ENCODE measurements at places on chromosomes 2 and 18. TPM values are rescaled to one million over a fixed set of nuclear protein-coding genes. Genes with fewer than 3 reads are reported as not detected.

GRCh38 chr18:35729991-35730668 lies 148.6 kb downstream of the GALNT1 start:
- H3K4me1 ChIP-seq: no peaks in the 10 kb centered on the region
- no peaks in the 10 kb centered on the region for H3K36me3 ChIP-seq
- peaks cover 4% of the 10 kb centered on the region for H3K27me3 ChIP-seq
- no peak overlapping the region for H3K27ac ChIP-seq
- no peak overlapping the region for H3K4me3 ChIP-seq

GRCh38 chr2:207816546-207816945 lies 46.8 kb upstream of the FZD5 start:
- no peak overlapping the region for H3K4me3 ChIP-seq
- no peaks in the 10 kb centered on the region for H3K36me3 ChIP-seq
- no peak for DNase-seq
- H3K4me1 ChIP-seq: peaks cover 4% of the 10 kb centered on the region
- H3K27ac ChIP-seq: no peak overlapping the region

Gene IL1R1
- total RNA-seq: 0.70 TPM

DNA sequence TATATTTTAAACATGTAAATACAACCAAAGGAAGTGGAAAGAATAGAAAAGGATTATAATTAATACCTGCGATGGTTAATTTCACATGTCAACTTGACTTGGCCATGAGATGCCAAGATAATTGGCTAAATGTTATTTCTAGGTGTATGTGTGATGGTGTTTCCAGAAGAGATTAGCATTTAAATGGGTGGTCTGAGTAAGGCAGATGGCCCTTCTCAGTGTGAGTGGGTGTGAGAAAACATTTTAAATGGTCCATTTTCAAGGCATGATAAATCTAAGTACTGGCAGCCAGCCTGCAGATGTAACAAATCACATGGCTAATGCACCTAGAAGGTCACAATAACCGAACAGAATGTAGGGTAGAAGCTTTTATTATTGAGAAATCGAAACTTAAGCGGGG lies 99.6 kb upstream of the CDH7 start:
- H3K36me3 ChIP-seq: no peaks in the 10 kb centered on the region
- H3K4me1 ChIP-seq: no peaks in the 10 kb centered on the region
- H3K4me3 ChIP-seq: no peak overlapping the region
- H3K27ac ChIP-seq: no peak overlapping the region

- H3K27me3 ChIP-seq: peaks cover 32% of the 10 kb centered on the region
- DNase-seq: no peak
- no peak overlapping the region for H3K4me3 ChIP-seq
- peaks cover 24% of the 10 kb centered on the region for H3K4me1 ChIP-seq
- no peak overlapping the region for H3K27ac ChIP-seq
- no peaks in the 10 kb centered on the region for H3K36me3 ChIP-seq
These were observed 179.7 kb downstream of the ANAPC1 start for GRCh38 chr2:111704246-111704645.

GRCh38 chr18:55402731-55403405 lies 185.1 kb downstream of the TCF4 start:
- H3K36me3 ChIP-seq: no peaks in the 10 kb centered on the region
- no peak for DNase-seq
- H3K27me3 ChIP-seq: peaks cover 9% of the 10 kb centered on the region
- H3K4me1 ChIP-seq: peaks cover 8% of the 10 kb centered on the region
- H3K27ac ChIP-seq: no peak overlapping the region
- no peak overlapping the region for H3K4me3 ChIP-seq

- no peak overlapping the region for H3K4me3 ChIP-seq
- no peaks in the 10 kb centered on the region for H3K36me3 ChIP-seq
- peaks cover 8% of the 10 kb centered on the region for H3K4me1 ChIP-seq
- DNase-seq: no peak
These were observed 464.0 kb downstream of the FBXO15 start for GRCh38 chr18:73683409-73684238.

DNA sequence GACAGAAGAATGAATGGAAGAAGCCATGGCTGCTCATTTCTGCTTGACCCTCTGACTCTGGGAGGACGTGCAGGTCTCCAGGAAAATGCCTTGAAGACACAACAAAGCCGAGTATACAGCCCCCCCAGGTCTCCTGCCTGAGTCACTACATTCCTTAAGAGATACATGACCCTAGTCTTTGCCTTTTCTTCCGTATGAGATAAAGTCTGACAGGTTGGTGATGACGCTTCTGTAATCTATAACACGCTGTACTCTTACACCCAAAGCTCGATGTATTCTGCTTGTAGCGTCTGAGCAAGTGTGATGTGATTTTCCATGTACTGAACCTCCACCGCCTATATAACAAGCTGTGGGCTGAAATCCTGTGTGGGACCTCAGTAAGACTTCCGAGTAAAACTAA lies 77.3 kb downstream of the KCTD1 start:
- DNase-seq: no peak
- peaks cover 2% of the 10 kb centered on the region for H3K36me3 ChIP-seq
- H3K4me3 ChIP-seq: no peak overlapping the region
- H3K27ac ChIP-seq: no peak overlapping the region
- H3K27me3 ChIP-seq: no peaks in the 10 kb centered on the region

- no peak for DNase-seq
- H3K27ac ChIP-seq: no peak overlapping the region
- peaks cover 6% of the 10 kb centered on the region for H3K27me3 ChIP-seq
- H3K4me3 ChIP-seq: no peak overlapping the region
These were observed 37.2 kb upstream of the GORASP2 start for GRCh38 chr2:170891893-170892292.

Gene SP9
- total RNA-seq: not detected

Gene STARD6
- not detected for total RNA-seq

DNA sequence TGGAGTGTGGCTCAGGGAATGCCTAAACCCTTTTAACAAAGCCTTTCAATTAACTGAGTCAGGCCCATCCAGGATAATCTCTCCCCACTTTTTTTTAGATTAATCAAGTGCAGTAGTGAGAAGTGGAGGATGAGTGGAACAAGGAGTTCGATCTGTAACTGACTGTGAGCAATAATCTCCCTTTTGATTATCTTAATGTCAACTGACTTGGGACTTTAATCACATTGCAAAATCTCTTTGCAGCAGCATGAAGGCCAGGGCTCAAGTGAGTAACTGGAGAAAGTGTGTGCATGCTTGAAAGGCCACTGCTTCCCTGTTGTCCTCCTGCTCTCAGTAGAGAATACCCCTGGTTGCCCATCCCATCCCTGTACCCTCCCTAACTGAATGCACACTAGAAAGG lies 32.1 kb upstream of the HS6ST1 start:
- H3K4me3 ChIP-seq: no peak overlapping the region
- DNase-seq: no peak
- H3K36me3 ChIP-seq: no peaks in the 10 kb centered on the region
- no peaks in the 10 kb centered on the region for H3K4me1 ChIP-seq
- H3K27me3 ChIP-seq: no peaks in the 10 kb centered on the region

DNA sequence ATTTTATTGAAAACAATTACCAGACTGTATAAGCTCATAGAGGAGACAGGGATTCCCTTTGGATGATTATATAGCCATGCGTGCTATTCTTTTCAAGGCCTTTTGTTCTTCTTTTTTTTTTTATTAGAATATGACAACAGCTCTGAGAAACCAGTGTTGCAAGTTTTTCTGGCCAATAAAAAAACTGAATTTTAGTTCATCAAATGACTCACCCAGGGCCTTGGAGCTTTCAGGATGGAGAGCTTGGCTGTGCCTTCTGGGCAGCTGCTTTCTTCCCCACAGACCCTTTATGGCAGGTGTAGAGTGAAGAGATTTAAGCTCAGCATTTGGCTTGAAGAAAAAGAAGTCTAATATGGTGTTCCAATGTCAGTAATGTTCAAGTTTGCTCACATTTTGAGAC lies 497.9 kb upstream of the FANCL start:
- DNase-seq: no peak
- H3K36me3 ChIP-seq: no peaks in the 10 kb centered on the region
- no peak overlapping the region for H3K4me3 ChIP-seq
- H3K27ac ChIP-seq: no peak overlapping the region

Gene RMC1
- 29.7 TPM for total RNA-seq

DNA sequence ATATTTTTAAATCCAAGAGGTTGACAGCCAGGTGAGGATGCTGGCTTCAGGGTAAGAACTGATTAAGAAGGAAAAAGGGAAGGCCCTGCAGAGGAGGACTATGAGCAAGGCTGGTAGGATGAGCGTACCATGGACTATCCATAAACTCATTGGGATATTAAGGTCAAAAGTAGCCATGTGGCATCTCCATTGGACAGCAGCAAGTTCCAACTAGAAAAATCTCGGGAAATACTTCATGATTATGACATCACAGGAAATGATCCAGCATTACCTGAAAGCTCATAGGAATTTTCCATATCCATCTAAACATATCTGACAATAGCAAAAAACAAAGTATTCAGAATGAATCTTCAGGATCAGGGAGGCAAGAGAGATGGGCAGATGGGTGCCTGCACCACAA lies 34.2 kb downstream of the TGFA start:
- H3K4me3 ChIP-seq: no peak overlapping the region
- H3K4me1 ChIP-seq: peaks cover 21% of the 10 kb centered on the region
- H3K36me3 ChIP-seq: no peaks in the 10 kb centered on the region
- no peak overlapping the region for H3K27ac ChIP-seq
- no peak for DNase-seq
- no peaks in the 10 kb centered on the region for H3K27me3 ChIP-seq

- no peak overlapping the region for H3K4me3 ChIP-seq
- no peaks in the 10 kb centered on the region for H3K27me3 ChIP-seq
- peaks cover 11% of the 10 kb centered on the region for H3K36me3 ChIP-seq
- DNase-seq: no peak
- peaks cover 10% of the 10 kb centered on the region for H3K4me1 ChIP-seq
- H3K27ac ChIP-seq: no peak overlapping the region
These were observed 38.7 kb downstream of the PLEKHB2 start for GRCh38 chr2:131143803-131144202.
